ENCODE measurements at places on chromosomes 7 and 10.

- no peak for DNase-seq
Measured at GRCh38 chr7:33776788-33777187, 128.6 kb upstream of the BMPER start.

DNA sequence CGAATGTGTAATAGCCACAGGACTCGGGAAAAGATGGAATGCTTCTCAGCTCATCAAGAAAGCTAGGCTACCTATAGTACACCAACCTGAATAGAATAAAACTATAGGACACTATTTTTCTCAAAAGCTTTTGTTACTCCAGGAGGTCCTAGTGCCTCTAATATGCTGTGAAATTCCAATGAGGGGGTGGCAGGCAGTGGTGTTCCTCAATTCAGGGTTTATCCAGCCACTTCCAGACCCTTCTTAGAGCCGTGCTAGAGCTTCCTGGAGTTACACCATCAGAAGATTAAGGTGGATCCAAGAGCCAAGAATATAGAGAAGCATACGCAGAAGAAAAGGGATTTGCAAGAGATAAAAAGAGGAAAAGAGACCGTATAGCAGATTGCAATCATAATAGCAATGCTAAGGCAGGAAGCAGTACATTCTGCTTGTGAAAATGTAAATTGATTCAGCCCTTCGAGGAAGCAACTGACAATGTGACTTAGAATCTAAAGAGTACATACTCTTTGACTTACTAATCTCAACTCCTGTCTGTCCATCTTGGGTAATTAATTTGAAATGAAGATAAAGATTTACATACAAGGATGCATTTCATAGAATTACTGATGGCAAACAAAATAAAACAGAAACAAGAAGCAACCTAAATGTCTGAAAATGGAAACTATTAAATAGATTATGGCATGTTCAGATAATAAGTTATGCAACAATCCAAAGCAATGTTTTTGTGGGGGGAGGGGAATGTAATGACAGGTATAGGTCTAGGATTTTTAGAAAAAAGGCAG is 2.1 kb downstream of the ST8SIA6 start:
- DNase-seq = no peak

DNA sequence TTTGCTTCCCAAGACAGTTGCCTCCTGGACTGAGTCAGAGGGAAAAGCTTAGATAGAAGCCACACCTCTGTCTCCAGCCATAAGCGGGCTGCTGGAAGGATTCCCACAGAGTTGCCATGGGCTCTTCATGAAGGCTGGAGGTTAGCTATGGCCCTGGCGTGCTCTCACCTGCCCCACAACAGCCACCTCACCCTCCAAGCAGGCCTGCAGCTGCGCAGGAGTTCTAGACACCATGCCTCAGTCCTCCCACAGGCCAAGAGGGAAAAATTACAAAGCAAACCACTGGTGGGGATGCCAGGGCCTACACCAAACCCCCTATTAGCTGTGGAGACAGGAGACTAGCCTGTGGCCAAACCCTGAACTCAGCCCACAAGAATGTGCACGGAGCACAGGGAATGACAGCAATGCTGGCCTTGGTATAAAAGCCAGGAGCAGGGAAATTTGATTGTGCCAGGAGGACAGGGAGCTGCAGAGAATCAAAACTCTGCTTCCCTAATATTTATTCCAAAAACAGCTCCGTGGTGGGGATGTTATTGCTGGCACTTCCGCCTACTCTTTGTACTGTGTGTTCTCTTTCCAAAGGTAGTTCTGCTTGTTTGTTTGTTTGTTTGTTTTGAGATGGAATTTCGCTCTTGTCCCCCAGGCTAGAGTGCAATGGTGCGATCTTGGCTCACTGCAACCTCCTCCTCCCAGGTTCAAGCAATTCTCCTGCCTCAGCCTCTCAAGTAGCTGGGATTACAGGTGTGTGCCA is 60.3 kb upstream of the STK17A start:
- DNase-seq = no peak

DNA sequence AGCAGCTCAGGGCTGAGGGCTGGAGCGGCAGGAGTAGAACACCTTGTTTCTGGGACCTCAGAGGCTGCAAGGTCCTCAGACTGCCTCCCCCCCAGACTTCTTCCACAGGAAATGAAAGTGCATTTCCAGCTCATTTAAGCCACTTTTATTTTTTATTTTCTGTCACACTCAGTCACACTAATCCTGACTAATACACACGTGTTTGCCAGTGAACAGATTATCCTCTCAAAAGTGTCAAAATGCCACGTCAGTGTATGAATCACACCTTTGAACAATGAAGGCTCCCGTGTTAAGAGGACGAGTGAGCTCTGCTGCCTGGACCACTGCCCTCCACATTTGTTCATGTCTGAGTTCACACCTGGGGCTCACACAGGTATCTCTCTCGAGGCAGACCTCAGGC is 488.5 kb downstream of the DNAJB6 start:
- no peak for DNase-seq

DNA sequence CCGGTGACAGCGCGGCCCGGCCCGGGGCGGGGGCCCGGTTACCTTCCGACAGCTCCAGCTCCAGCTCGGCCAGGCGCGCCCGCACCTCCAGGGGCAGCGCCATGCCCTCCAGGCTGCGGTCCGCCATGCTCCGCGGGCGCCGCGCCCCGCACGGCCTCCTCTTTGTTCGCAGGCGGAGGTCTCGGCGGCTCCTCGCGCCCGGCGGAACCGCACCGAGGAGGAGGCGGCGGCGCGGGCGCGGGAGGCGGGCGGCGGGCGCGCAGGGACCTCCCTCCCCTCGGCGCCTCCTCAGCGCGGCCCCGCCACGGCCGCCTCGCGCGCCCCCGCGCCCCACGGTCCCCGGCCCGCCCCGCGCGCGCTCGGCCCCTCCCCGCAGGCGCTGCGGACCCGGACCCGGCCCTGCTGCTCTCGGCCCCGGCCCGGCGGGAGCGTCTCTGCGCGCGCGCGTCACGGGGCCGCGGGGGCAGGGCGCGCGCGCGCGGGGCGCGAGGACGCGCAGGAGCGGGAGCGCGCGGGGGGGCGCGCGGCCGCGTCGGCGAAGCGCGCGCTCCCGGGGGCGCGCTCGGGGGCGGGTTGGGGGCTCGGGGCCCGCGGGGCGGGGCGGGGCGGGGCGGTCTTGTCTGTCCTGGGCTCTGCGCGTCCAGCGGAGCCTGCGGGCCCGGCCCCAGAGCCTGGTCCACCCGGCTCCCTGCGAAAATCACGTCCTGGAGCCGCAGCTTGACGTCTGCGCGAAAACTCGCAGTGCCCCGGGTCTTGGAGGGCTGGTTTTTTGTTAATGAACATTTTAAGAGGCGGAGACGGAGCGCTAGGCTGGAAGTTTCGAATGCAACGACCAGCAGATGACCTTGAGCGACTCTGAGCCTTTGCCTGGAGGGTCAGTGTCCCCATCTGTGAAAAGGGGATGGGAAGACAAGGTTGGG is at the start of gene DIP2C:
TSS of gene DIP2C (minus strand) at position 217 of the 920 bp plus-strand sequence. CDS start at position 127, 90 bp downstream.
- no peak for DNase-seq

- no peak for DNase-seq
Measured at GRCh38 chr7:97004247-97005182, 838 bp upstream of the DLX6 start.

GRCh38 chr10:131963811-131964210 is 17.9 kb downstream of the BNIP3 start:
- no peak for DNase-seq

DNA sequence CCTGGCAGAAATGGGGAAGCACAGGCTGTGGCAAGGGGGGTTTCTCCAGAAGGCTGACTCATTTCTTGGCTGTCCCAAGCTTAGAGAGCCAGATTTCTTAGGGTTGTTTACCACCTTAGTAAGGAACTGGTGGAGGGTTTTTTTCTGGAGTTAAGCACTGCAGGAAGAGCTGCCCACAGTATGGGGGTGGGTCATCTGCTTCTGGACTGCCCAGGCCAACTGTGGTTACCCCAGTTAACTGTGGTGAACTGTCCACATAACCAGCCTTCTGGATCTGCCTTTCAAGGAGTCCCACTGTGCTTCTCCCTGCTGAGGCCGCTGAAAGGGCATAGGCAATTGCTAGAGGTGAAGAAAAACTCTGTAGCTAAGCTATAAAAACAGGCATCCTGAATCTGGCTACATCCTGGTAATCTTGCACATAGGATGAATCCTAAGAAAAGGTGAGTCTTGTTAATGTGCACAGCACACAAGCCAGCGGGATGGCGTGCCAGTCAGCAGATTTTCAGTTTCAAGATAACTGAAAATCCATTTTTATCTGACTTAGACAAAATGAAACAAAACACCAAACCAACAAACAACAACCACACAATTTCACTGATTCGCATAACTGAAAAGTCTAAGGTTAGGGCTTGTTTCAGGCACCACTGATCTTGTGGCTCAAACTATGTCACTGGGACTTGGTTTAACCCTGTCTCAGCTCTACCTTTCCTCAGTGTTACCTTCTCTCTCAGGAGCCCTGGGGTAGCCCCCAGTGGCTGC is 21.6 kb upstream of the TSPAN33 start:
- no peak for DNase-seq

DNA sequence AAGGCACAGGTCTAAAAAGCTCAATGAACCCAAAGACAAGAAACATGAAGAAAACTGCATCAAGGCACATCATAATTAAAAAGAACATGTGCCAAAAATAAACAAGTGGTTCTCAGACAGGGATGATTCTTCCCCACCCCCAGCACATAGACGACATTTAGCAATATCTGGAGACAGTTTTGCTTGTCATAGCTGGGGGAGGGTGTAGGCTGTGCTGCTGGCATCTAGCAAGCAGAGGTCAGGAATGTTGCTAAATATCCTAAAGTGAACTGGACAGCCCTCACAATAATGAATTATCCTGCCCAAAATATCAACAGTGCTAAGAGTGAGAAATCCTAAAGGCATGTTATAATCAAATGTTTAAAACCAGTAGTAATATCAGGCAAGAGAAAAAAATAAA is 122.6 kb downstream of the MICU1 start:
- DNase-seq = no peak

All from ureter (tissue), 1 donor.